ENCODE measurements at places on chromosomes 3 and 15. TPM values are rescaled to one million over a fixed set of nuclear protein-coding genes. Genes with fewer than 3 reads are reported as not detected.

FBXL2 gene
- total RNA-seq: 2.4 TPM

TOP2B gene
- total RNA-seq: 35.2 TPM

DAZL gene
- total RNA-seq: not detected

- DNase-seq: peak; percentile 31
Observed at GRCh38 chr3:86969500-86970189, 21.3 kb downstream of the VGLL3 start.

- no peak for DNase-seq
Observed at GRCh38 chr3:50319181-50319893, 3.2 kb downstream of the HYAL2 start.

DNA sequence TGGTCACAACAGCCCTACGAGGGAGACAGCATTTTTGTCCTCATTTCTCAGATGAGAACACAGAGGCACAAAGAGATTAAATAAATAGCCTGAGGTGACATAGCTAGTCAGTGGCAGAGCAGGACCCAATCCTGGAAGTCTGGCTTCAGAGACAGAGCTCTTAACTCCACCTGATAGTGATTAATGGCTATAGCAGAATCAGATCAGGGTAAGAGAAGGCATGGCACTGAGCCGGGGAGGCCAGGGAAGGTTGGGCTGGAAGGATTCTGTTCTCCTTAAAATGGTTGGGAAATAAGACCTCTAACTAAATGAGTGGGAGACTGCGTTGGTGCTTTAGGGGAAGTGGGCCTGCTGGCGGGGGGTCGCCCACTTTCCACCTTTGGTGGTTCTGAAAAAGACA lies 104.5 kb downstream of the VGLL4 start:
- DNase-seq: no peak

GRCh38 chr3:77271306-77271705 lies 231.4 kb downstream of the ROBO2 start:
- DNase-seq: no peak

DNA sequence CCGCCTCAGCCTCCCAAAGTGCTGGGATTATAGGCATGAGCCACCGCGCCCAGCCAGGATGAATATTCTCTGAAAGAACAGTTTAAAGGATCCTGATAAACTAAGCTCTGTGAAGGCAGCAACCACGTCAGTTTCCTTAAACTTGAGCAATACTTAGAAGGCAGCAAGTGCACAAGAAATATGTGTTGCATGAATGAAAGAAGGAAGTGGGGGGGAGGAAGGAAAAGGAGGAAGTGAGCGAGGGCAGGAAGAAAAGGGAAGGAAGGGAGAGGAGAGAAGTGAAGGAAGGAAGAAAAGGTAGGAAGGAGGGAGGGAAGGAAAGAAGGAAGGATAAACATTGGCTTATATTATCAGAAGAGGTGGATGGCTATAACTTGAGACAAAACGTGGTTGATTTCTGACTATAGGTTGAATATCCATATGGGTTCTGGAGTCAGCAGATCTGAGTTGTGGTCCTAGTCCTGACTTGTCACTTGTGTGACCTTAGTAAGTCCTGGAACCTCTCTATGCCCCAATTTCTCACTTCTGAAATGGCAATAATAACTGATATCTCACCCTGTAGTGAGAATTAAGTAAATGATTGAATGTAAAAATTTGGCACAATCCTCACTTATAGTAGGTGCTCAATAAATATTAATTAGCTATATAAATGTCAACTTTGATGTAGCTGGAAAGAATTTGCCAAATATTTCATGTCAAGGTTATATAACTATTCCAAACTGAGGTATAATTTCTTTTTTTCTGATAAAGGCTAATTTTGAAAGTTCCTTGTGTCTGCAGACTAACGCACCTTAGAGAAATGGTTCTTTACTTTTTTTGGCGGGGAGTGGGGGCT lies 12.0 kb upstream of the SEMA4B start:
- no peak for DNase-seq

DNA sequence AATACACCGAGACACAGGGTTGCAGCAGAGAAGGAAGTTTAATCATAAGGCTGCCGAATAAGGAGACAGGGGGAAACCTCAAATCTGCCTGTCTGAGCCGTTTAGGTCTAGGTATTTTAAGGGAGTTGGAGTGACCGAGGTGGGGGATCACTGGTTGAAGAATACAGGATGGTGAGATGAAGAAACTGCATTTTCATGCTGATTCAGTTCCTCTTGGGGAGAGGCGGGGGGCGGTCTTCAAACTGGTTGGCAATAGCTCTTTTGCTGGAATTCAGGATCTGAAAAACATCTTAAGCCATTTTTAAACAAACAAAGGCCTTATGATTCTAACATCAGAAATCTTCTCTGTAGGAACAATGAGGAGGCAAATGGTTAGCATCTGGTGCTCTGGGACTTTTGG lies 699.5 kb upstream of the CFAP20DC start:
- no peak for DNase-seq

- no peak for DNase-seq
Observed at GRCh38 chr3:114609973-114610630, 316.3 kb downstream of the TIGIT start.

DNA sequence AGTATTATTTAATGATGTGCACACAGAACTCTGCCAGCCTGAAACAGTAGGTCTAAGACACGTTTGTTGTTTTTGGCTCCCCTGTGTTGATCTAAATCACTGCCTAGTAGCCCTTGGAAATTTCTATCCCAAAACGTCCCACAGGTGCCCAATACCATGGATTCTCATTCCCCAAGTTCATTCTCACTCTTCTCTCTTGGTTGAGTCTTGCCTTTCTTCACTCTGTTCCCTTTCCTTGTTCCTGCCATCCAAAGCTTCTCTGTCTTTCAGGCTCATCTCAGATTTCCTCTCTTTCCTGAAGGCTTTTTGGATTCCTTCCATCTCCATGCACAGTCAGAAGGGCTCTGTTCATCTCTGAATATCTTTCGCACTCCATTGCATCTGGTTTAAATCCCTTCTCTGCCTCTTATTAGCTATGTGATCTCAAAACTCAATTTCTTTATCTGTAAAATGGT lies 54.2 kb downstream of the PPARG start:
- no peak for DNase-seq

DNA sequence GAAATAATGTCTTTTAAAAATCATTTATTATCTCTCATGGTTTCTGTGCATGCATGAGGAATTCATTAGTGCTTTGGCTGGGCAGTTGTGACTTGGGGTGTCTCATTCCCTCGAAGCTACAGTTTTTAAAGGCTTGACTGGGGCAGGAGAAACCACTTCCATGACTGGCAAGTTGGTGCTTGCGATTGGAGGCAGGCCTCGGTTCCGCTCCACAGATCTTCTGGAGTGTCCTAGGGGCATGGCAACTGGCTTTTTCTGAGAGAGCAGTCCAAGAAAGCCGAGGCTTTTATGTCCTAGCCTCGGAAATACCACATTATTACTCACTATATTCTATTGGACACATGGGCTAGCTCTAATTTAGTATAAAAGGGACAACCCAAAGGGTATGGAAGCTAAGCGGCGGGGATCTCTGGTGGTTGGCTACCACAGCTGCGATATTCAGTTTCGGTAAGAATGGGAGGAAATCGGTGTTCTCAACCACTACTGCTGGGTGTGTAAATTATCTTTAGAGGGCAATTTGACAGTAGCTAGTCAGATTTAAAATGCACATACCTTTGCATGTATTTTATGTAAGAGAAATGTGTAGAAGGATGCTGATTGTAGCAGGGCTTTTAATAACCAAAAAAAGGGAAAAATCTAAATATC lies 48.8 kb upstream of the TOP2B start:
- no peak for DNase-seq

DNA sequence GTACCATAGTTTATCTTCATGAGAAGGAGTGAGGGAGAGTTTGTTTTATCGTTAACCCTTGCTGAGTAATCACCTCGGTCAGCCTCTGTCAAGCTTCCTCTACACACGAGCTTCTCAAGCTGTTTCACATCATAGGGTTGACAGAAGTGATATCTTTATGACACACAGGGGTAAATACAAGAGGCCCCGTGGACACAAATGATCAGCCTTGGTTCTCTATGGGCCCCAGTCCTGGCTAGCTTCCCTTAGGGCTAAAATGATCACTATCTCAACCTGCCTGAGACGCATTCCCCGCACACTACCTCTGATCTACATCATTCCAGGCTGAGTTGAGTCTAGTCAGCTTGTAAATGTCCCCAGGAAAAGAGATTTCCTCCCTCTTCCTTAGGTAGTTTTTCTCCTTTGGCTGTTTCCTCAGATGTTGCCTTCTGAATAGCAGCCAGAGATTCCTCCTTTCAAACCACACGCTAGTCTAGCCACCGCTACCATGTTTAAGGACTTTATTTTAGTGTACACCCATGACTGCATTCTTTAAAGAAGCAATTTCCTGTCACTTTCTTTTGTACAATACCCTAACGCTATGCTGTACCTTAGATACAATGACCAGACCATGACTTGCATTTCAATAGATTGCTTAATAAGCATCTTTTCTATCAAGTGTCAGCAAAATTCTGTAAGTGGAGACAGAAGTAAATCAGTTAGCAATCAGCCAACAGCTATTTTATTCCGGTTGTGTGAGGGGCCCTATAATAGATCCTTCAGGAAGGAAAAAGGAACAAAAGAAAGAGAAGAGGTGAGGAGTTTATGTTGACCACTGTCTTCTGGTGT lies 35.1 kb upstream of the PPARG start:
- no peak for DNase-seq

- DNase-seq: no peak
Observed at GRCh38 chr3:189493271-189493670, 137.9 kb upstream of the TP63 start.

DNA sequence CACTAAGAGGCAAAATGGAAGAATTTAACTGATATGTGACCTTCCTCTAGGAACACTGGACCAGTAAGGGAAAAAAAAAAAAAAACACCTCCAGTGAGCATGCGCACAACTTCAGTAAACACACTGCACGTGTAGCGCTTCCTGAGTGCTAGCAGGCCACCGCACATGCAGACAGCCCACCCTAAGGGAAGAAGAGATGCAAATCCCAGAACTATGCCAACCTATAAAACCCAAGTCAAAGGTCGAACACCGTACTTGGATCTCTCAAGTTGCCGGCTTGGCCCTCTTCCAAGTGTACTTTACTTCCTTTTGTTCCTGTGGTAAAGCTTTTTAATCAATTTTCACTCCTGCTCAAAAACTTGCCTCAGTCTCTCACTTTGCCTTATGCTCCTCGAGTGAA lies 64.5 kb upstream of the CADPS start:
- no peak for DNase-seq

DNA sequence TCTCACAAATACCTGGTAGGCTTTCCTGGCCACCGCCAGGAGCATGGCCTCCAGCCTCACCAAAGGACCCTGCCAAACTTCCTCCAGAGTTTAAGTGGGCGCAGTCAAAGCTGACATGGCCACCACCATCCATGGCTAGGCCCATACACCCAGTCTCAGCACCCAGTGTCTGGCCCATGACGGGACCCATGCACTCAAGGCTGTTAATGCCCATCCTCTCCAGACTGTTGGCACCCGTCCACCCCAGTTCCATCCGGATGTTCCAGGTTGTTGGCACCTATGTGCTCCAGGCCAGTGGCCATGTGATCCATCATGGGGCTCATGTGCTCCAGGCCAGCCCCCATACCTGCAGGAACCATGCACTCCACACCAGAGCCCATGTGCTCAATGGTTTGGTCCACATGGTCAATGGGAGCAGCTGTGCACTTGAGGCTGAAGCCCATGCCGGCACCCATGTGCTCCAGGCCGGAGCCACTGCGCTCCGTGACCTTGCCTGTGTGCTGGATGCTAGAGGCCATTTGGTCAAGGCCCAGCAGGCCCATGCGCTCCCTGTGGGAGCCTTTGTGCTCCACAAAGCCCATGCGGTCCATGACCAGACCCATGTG lies 20.4 kb downstream of the CTDSPL2 start:
- peak; percentile 34 for DNase-seq

GRCh38 chr3:72724070-72724469 lies 124.2 kb downstream of the SHQ1 start:
- no peak for DNase-seq

DNA sequence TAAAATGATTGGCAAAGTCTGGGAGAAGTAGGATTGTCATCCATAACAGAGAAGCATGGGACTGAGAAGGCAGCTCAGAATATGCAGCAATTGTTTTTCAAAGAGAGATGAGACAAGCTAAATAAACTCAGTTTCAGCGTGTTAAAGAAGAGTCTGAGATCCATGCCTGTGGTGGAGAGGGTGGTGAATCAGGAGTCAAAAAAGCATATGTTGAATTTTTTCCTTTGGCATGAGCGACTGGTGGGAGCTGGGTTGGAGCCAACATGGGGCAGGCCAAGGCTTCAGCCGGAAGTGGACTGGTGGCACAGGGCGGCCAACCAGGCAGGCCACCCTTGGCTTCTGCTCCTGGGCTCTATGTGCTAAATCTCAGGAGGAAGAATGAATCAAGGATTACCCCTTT lies 102.0 kb downstream of the SST start:
- DNase-seq: no peak

DNA sequence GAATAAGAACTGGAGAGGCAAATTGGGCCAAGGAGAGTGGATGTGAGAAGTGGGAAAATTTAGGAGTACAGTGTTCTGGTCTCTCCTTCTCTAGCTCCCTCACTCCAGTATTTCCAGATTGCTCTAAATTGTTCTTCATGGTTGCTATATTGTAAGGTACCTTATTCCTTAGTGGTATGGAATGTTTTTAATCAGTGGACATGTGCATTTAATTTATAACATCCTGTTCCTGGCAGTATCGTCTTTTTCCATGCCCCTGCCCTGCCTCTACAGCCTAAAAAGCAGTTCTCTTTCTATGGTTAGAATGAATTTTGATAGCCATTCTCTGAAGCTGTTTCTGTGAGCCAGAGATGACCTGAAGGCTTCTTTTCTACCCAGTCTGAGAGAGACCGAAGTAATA lies 180.5 kb downstream of the TCF12 start:
- DNase-seq: no peak

DNA sequence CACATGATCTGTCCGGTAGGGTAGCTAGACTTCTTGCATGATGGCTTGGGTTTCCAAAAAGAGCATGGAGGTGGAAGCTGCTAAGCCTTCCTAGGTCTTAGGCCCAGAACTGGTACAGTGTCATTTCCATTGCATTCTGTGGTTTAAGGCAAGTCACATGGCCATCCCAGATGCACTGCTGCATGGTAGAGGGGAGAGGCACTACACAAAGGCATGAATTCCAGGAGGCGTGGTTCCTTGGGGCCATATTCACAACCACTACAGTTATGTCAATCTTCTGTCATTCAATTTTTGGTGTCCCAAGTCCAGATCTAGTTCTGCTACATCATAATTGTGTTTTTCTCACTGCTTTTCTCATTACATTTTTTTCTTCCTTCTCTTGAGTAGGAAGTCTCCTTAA lies 122.2 kb upstream of the CHRM5 start:
- DNase-seq: no peak

All from pancreas (tissue), 10 donors.